ENCODE measurements at places on chromosomes 12 and 14.

DNA sequence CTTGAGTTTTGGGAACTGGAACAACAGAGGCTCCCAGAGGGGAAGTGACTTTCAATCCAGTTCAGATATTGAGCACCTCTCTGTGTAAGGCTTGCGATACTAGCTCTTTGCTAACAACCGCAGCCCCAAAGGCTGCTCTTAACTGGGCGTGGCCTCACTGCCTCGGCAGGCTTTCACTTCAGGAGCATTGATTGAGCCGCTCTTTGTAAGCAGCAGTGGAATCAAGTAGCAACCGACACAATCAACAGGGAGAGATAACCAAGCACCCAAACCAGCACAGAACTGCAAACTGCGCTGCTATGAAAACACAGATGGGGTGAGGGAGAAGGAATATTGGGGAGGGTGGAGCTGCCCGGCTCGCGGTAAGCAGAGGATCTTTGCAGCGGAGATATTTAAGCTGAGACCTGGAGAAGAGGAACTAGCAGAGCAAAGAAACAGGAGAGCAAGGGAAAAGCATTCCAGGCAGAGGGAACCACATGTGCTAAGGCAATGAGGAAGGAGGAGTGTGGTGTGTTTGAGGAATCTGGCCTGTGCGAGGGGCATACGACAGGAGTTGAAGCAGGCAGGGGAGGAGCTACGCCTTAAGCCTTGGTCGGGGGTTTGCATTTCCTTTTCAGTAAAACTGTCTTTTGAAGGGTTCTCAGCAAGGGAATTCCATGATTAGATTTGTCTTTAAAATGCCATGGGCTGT, 17.3 kb upstream of the YY1 start:
- DNase-seq: peak; percentile 83

DNA sequence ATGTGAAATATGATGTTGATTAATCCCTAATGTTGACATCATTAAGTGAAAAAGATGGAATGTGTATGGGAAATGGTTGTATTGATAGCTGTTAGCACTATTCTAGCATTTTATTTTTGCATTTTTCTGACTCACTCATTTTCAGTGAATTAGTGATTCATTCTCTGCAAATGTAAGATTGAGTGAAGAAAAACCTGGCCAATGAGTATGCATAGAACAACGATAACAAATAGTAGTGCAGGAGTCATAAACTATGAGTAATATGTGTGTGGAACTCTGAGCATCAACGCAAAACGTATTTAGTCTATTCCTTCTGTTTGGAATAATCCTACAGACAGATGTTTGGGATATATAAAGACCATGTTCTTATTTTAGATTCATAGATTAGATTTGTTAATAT, 76.3 kb upstream of the RTL1 start:
- no peak for DNase-seq

DNA sequence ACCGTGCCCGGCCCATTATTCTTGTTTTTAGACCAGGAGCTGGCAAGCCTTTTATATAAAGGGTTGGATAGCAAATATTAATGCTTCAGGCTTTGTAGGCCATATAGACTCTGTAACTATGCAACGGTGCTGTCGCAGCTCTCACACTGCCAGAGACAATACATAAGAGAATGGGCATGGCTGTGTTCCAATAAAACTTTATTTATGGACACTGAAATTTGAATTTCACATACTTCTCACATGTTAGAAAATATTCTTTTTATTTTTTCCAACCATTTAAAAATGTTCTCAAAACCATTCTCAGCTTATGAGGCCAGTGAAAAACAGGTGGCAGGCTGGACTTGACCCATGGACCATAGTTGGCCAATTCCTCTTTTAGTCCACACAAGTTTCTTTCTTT, 13.0 kb upstream of the CDK2AP1 start:
- no peak for DNase-seq

DNA sequence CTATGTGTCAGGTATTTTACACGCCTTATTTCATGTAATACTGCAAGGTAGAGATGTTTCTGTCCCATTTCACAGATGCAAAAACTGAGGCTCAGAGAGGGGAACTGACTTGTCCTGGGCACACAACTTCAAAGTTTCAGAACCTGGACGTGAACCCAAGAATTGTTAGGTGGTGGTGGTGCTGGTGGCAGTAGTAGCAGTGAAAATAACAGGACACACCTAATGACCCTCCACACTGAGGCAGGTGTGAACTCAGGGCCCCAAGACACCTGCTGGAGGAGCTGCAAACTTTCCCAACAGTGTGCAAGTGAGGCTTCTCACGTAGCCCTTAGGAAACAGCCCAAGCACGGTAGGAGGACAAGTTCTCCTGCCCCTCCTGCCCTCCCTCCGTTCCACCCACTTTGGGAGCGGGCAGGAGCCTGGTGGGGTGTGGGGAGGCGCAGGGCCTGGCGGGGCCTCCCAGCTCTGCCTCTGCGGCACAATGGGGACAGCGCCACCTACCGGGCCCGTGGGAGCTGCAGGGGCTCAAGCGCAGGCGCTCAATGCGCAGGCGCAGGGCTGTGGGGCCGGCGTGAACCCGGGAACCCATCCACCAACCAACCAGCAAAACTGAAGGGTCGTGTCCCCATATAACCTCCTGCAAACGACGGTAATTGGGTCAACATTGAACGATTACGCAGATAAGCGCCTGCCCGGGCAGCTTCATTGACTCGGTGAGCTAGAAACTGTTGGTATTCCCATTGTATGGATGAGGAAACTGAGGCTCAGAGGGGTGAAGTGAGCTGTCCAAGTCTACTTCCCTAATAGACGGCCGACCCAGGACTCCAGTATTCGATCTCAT, 12.0 kb upstream of the TRPV4 start:
- DNase-seq: peak; percentile 95

DNA sequence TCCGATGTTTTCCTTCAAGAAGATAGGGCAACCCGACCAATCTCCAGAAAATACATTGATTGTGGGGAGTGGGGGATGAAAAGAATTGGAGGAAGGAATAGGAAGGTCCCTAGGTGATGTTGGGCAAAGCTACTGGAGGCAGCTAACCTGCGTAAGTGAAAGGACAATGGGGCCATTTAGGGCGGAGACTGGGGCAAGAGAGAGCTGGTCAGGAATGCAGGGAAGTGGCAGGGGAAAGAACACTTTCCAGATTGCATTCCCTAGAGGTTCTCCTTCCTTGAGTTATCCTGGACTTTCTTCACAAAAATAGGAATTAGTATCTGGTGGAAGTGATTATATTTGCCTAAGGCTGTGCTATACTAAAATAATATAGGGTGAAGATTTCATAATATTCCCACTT, 151.8 kb upstream of the HMGA2 start:
- no peak for DNase-seq
